Activated CD8-positive, alpha-beta T cell treated with anti-CD3 and anti-CD28 coated beads, Interleukin-2, amount 10 ng/mL, durations not matched to agents 7 days and 5 days (primary cell): ENCODE measurements at places on chromosomes 7 and 10. TPM values are rescaled to one million over a fixed set of nuclear protein-coding genes. Genes with fewer than 3 reads are reported as not detected.
A peak's percentile ranks its signal among the peaks of the same experiment; 100 is the strongest.

Gene GNAT3
- not detected for total RNA-seq

DNA sequence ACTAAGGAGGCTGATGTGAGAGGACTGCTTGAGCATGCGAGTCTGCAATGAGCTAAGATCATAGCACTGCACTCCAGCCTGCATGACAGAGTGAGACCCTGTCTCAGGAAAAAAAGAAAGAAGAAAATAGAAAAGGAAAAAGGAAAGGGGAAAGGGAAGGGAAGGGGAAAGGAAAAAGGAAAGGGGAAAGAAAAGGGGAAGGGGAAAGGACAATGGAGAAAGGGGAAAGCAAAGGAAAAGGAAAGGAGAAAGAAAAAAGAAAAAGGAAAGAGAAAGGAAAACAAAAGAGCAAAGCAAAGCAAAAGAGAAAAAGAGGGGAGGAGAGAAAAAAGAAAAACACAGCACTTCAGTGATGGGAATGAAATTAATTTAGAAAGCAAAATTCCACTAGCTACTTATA, 179.3 kb downstream of the SRPK2 start:
- H3K4me1 ChIP-seq: peaks cover 37% of the 10 kb centered on the region
- DNase-seq: no peak
- peaks cover 2% of the 10 kb centered on the region for H3K36me3 ChIP-seq
- H3K4me3 ChIP-seq: peak overlapping the region; percentile 16
- H3K27ac ChIP-seq: peak overlapping the region; percentile 65
- H3K27me3 ChIP-seq: no peaks in the 10 kb centered on the region

DNA sequence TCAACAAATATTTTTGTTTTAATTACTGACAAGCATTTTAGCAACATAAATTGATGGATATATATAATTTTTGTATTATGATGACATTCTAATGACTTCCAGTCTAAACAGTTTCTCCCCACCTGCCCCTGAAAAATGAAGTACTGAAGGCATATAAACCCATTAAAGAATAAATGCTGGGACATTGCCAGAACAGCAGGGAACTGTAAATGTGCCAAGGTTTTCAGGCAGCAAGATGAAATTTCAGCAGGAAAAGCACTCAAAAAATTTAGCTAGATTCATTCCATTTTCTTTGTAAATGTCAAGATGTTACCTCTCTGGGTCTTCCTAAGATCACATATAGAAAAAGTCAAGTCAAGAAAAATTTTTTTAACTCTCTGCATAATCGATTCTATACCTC, 11.0 kb upstream of the TLL2 start:
- H3K4me1 ChIP-seq: no peaks in the 10 kb centered on the region
- H3K27ac ChIP-seq: no peak overlapping the region
- no peaks in the 10 kb centered on the region for H3K27me3 ChIP-seq

DNA sequence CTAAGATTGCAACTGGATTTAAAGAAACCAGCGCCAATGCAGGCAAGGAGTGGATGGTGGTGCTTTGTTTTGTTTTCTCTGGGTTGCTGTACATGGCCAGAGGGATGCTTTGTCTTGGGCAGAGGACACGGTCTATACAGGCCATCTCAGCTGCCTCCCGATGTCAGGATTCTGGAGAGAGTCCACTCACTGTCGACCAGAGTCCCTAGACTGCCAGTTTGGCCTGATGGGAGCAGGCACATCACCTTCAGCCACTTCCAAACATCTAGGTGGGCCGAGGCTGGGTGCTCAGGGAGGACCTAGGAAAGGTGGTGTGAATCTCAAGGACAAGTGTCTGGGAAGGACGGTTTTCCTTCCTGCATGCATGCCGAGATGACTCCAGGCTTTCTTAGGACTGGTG, 152.1 kb downstream of the BUB3 start:
- H3K4me3 ChIP-seq: no peak overlapping the region
- H3K27ac ChIP-seq: no peak overlapping the region
- H3K36me3 ChIP-seq: no peaks in the 10 kb centered on the region

GRCh38 chr10:92914478-92915325, 66.4 kb downstream of the EXOC6 start:
- H3K4me1 ChIP-seq: no peaks in the 10 kb centered on the region
- no peaks in the 10 kb centered on the region for H3K27me3 ChIP-seq
- peaks cover 2% of the 10 kb centered on the region for H3K36me3 ChIP-seq
- H3K27ac ChIP-seq: no peak overlapping the region

GRCh38 chr10:72847681-72848080, 45.9 kb upstream of the OIT3 start:
- no peak overlapping the region for H3K4me3 ChIP-seq
- no peaks in the 10 kb centered on the region for H3K36me3 ChIP-seq
- H3K27ac ChIP-seq: no peak overlapping the region
- no peaks in the 10 kb centered on the region for H3K4me1 ChIP-seq

Gene CLDN15
- 21.2 TPM for total RNA-seq

Gene MYL10
- not detected for total RNA-seq
